ENCODE measurements at places on chromosomes 16 and 17.
A peak's percentile ranks its signal among the peaks of the same experiment; 100 is the strongest.

GRCh38 chr16:3025032-3026002 is 1.5 kb downstream of the THOC6 start:
- no peak for DNase-seq

GRCh38 chr16:85602402-85603202 is 10.5 kb upstream of the GSE1 start:
- no peak for DNase-seq

GRCh38 chr17:62802561-62803205 is 5.4 kb downstream of the MARCHF10 start:
- no peak for DNase-seq

GRCh38 chr17:47280072-47280811 is 26.6 kb downstream of the ITGB3 start:
- peak; percentile 46 for DNase-seq

DNA sequence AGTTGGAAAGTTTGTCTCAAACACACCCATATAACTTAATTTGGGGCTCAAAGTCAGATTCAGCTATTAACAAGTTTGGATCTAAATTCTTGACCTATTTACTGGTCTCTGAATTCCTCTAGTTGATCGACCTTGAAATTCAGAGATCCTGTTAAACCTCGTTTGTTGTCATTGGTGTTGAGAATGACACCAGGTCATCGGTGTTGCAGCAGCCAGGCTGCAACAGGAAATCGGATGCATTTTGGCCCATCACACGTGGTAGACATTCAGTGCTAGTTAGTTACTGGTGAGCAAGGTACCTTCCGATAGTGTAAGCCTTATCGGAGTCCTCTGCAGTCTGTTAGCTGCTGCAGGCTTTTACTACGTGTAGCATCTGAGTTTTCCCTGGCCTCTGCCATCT is 82.3 kb downstream of the WWP2 start:
- no peak for DNase-seq

- no peak for DNase-seq
Observed at GRCh38 chr17:48994549-48995303, 2.5 kb upstream of the IGF2BP1 start.

DNA sequence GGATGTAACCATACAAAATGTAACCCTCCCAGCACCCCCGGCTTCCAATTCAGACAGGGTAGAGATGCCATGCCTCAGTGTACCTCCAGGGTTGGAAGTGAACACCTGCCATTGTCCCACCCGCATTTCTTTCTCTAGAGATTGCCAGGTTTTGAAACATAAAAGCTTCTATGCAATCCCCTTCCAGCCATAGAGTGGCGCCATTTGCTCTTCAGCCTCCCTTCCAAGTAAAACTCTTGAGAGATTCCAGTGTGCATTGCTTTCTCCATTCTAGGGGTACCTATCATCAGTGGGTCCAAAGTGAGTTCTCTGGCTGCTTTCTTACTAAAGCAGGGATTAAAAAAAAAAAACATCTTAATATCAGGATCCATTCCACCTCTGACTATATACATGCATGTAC is 133.1 kb upstream of the RPL38 start:
- no peak for DNase-seq

DNA sequence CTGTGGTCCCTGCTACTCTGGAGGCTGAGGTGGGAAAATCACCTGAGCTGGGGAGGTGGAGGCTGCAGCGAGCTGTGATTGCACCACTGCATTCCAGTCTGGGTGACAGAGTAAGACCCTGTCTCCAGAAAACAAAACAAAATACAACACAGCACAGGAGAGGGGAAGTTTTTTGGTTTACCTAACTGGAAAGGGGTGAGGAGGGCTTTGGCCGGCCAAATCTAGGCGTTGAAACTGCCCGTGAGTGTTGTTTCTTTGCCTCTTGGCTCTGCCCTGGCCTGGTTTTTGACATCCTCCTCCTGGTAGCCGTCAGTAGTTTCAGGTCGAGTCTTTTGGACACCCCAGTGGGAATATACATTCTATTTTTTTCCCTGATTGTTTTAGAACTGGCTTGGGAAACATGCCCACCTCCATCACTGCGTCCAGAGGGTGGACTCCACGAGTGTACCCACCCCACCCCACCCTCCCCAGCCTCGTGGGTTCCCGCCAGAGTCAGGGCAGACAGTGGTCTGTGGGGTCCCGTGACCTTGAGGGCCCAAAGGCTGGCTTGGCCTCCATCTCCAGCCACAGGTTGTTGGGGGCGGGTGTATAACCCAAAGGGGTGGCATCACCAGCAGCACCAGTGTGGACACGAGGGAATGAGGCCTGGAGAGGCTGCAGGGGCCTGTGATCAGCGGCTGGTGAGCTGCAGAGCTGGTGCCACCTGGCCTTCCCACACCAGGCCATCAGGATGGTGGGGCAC is 42.7 kb downstream of the NT5M start:
- DNase-seq = no peak

GRCh38 chr17:13067629-13068303 is 49.9 kb upstream of the ELAC2 start:
- DNase-seq = no peak

DNA sequence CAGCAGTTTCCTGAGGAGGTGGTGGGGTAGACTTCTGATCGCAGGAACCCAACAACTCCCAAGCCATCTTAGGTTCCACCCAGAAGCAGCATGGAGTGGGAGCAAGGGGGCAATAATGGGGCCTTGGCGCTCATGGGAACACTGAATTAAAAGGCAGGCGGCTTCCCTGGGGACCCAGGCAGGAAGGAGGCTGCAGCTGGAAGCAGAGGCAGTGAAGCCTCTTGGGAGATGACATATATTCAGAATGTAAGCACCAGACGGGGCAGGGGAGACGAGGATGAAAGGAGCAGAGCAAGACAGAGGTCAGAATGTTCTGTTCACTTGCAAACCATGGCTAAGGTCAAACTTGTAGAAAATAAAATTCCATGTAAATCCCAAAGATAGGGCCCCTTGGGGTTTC is 2.9 kb downstream of the HIGD1B start:
- no peak for DNase-seq

- no peak for DNase-seq
Observed at GRCh38 chr17:77167472-77168306, 26.9 kb downstream of the SEC14L1 start.
